Activated CD4-positive, CD25-positive, alpha-beta regulatory T cell treated with anti-CD3 and anti-CD28 coated beads, Interleukin-2, amount 50 U/mL, for 24 hours (primary cell): ENCODE measurements at places on chromosomes 1 and 21.

DNA sequence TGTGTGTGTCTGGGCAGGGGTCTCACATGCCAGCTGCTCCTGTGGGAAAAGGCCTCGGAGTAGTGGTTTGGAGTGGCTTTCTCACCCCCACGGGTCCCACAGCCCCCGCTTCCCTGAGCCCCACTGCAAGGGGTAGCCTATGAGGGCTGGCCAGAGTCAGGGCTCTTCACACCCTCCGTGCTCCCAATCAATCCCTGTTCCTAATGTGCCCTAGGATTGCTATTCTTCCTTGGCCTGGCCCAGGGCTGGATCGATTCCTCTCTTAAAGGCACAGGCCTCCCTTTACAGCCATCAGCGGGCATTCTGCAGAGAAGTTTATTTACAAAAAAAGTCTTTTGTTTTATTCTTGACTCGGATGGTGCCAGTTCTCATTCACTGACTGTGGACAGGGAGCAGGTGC, 19.3 kb upstream of the ACTL8 start:
- ATAC-seq = no peak

DNA sequence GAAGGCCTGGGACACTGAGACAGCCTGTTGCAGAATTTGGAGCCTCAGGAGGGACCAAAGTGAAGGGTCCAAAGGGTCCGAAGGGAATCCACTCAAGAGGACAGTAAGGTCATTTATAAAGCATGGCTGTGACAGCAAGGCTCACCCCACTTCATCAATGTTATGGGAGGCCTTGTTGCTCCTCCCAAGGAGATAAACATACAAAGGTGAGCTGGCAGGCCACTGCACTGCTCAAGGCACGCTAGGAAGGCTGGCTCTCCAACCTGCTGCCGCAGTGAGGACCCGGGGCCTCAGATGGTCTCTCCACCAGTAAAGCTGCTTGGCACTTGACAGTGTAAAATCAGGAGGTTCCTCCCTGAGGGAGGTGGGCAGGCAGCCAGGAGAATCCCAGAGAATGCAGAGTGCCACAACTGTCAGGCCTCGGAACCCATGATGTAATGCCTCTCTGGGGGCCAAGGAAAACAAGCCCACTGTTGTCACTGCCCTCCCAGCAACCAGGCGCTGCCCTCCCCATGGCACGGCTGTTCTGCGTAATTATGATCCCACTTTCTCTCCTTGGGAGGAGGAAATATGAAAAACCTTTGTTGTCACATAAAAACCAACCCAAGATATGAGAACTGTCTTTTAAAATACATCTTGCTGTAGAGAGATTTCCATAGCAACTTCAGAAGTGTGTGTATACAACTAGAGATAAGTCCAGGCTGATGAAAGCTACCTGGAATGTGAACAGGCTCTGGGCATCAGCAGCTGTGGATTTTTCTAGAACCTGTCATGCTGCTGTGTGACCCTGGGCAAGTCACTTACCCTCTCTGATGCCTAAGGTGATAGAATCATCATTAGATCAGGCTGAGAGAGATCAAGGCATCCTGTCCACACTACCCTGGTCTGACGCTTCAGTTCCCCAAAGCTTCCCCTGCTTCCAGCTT, 102.5 kb downstream of the KCNN3 start:
- no peak for ATAC-seq

DNA sequence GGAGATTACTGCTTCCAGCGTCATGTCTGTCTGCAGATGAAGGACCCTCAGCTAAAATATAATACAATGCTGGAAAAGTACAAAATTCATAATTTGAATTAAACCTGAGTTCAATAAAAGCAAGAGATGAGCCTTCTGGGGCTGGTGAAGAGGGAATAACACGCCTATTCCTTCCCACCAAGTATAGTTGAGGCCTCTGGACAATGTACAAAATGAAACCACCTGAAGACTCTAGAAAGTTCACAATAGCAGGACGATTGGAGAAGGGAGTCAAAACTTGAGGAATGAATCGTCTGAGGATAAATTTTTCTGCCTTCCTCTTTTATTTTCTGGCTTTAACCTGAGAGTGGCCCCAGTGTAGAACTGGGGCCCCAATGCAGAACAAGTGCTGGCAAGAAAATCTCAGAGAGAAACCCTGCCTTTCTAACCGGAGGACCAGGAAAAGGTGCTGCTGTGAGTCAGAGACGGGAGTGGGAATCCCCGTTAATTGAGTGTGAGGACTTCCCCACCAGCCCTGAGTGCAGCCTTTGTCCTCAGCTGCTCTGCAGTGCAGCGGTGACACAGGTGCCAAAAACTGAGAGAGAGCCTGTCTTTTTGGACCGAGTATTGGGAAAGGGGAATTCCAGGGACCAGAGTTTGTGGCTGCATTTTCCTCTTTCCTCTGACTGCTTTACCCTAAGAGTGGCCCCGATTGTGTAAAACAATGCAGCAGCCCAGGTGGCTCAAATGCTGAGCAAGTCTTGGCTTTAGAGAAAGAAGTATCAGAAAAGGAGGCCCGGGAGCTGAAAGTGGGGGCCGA, 264.9 kb downstream of the DYRK1A start:
- ATAC-seq = peak; percentile 38

GRCh38 chr1:180567654-180568053, 8.9 kb downstream of the OVAAL start:
- ATAC-seq = no peak

- no peak for ATAC-seq
Observed at GRCh38 chr1:65424573-65424889, 4.1 kb downstream of the LEPR start.

GRCh38 chr1:118151312-118151937, 33.6 kb downstream of the SPAG17 start:
- ATAC-seq = no peak

DNA sequence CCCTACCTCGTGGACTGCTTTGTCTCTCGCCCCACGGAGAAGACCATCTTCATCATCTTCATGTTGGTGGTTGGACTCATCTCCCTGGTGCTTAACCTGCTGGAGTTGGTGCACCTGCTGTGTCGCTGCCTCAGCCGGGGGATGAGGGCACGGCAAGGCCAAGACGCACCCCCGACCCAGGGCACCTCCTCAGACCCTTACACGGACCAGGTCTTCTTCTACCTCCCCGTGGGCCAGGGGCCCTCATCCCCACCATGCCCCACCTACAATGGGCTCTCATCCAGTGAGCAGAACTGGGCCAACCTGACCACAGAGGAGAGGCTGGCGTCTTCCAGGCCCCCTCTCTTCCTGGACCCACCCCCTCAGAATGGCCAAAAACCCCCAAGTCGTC, 2.0 kb downstream of the GJA4 start:
- ATAC-seq = no peak

DNA sequence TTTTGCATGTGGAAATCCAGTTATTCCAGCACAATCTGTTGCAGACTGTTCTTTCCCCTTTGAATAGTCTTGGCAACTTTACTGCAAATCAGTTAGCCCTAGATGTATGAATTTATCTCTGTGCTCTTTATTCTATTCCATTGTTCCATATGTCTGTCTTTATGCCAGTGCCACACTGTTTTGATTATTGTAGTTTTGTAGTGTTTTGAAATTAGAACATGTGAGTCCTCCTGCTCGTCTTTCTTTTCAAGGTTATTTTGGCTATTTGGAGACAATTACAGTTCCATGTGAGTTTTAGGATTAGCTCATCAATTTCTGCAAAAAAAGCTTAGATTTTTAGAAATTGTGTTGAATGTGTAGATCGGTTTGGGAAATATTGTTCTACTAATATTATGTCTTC, 26.6 kb downstream of the WNT3A start:
- no peak for ATAC-seq

GRCh38 chr1:36236302-36236701, 12.1 kb downstream of the THRAP3 start:
- no peak for ATAC-seq

GRCh38 chr21:14886001-14886400, 178.8 kb downstream of the NRIP1 start:
- no peak for ATAC-seq

DNA sequence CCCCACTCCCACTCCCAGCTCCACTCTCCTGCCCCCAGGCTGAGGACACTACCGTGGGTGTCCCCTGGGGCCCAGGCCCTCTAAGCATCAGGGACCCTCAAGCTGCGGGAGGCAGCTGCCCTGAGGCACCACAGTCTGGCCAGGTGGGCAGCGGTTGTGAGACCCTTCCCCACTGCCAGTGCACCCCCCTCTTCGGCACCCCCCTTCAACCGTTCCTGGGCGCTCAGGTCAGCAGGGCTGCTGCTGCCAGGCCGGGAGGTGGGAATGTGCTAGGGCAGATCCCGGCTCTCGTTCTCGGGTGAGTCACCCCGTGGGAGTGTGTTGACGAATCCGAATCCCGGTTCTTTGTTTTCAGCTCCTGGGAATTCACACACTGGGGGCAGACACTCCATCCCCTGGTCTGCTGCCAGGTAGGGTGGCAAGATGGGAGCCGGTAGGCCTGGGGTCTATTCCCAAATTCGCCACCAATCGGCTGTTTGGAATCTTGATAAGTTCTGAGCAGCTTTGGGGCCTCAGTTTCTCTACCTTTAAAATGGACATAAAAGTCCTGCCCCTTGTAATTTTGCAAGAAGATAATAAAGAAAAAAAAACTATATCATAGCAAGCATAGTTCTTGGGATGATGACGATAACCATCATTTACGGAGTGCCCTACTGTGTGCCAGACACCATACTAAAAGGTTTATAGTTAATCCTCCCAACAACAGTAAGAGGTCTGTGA, 28.5 kb upstream of the CASZ1 start:
- ATAC-seq = no peak

- no peak for ATAC-seq
Observed at GRCh38 chr1:89633800-89634625, 1.1 kb downstream of the LRRC8C start.
